ENCODE measurements at places on chromosomes 5 and 9. TPM values are rescaled to one million over a fixed set of nuclear protein-coding genes. Genes with fewer than 3 reads are reported as not detected.

Gene GLDC
- total RNA-seq, result not detected

Gene GABBR2
- total RNA-seq, result 0.38 TPM

Gene CORO2A
- total RNA-seq, result 0.60 TPM

Gene RABGAP1
- total RNA-seq, result 45.1 TPM

Gene TBC1D13
- 16.6 TPM for total RNA-seq

Gene ZBTB6
- 5.3 TPM for total RNA-seq

Gene LRRC70
- total RNA-seq, result 1.0 TPM

Gene CAPSL
- not detected for total RNA-seq

Gene OBP2B
- total RNA-seq, result not detected

Gene FSTL4
- not detected for total RNA-seq

Gene HCN1
- not detected for total RNA-seq

Gene ST6GALNAC4
- total RNA-seq, result 21.9 TPM

Gene NEUROG1
- not detected for total RNA-seq

Gene RNF224
- not detected for total RNA-seq

GRCh38 chr5:150596826-150597225 lies 43.6 kb upstream of the SYNPO start:
- no peak for DNase-seq

GRCh38 chr9:124726886-124727285 lies 44.2 kb downstream of the NR6A1 start:
- no peak for DNase-seq

- peak; percentile 96 for DNase-seq
Observed at GRCh38 chr5:151239237-151239861, 13.6 kb upstream of the GM2A start.

DNA sequence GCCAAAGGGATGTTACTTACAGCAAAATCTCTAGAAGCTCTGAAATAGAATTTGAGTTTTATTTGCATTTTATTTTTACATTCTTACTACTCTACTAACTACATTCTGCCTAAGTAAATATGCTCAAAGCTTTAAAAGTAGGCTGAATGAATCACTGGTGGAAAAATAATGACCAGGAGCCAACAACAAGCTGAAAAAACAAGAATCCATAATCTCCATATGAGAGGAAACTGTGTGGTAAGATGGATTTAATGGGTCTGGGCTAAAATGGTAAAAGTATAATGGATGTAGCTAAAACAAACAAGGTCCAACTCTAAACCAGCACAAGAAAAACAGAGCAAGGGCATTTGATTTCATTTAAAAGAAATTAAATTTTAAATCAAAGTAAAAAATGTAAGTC lies 525.8 kb upstream of the FTMT start:
- DNase-seq, result no peak

- DNase-seq, result no peak
Observed at GRCh38 chr9:28735738-28736342, 1162.6 kb upstream of the C9orf72 start.

DNA sequence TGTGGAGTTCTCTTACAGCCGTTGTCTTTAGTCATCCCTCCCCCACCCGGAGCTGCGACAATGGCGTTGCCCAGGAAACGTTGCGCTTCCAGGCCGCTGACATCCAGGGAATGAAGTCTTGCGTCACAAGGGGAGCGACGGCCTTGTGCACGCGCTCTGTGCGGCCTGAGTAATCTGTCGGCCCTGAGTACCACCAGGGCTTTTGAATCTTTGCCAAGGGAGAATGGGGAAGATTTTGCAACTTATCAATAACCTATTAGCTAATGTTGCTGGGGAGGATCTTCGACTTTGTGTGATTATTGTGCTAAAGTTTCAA lies at the start of gene SOX30:
SOX30 (minus strand) TSS at position 62 of the 316 bp plus-strand sequence. CDS start 360 bp downstream, outside the sequence.
- no peak for DNase-seq

DNA sequence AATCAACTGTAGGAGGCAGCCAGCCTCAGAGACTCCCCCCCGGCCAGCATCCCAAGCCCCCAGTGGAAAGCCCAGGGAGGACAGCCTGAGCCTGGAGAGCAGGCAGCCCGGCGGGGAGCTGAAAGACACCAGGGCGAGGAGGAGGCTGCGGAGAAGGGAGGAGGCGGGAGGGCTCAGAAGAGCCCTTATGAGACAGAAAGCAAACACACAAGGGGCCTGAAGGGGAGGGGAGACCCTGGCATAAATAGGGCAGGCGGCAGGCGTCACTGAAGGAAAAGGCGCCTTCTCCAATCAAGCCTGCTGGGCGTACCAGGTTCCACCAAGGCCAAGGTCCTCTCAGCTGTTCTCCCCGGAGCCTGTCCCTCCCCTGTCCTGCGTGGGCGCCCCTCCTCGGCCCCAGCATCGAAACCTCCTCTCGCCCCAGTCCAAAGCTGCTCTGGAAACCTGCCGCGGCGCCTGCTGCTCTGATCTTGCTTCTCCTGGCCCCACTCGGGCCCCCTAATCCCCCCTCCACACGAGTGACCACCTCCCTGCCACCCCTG lies 1.3 kb downstream of the SLC9A3 start:
- no peak for DNase-seq

DNA sequence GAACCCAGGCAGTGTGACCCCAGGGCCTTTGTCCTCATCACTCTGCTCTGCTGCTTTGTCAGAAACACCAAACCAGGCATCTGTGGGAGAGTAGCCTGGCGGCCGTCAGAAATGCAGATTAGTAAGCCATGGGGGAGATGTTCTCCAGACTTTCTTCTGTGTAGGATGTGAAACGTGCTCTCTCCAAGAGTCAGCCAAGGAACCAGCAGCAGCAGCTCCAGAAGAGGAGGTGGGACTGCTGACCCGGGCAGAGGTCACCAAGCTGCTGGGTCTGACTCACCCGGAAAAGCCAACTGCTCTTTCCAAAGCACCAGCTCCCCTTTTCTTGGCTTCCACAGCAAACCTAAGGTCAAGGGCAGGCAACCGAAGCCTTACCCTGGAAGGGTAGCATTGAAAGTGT lies 14.4 kb upstream of the ABLIM3 start:
- no peak for DNase-seq

GRCh38 chr9:77708064-77708815 lies 60.1 kb upstream of the GNA14 start:
- no peak for DNase-seq

DNA sequence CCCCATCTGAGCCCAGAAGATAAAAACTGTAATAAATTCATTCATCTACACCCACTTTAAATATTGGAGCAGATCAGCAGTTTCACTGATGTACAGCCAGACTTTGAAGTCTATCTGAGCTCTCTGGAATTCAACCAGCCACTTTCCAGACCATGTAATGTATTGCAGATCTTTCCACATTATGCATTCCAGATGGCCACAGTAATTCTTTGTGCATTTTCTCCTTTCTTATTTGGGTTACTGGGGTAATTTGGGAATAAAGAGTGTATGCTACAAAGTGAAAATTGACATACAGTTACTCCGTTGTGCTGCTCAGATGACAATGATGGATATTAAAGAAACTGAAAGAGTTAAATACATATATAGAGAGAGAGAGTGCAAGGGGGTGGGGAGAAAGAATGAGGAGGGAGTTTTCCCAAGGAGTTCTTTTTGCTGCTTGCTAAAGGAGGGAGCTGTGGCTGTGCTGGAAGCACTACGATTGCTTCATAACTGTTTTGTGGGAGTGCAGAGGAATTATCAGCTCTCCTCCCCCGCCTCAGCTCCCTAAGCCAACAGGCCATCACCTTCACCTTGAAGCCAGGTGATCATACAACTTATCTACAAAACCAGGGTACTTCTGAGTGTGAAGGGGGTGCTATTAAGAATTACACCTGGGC lies 152.8 kb downstream of the GAS1 start:
- no peak for DNase-seq

DNA sequence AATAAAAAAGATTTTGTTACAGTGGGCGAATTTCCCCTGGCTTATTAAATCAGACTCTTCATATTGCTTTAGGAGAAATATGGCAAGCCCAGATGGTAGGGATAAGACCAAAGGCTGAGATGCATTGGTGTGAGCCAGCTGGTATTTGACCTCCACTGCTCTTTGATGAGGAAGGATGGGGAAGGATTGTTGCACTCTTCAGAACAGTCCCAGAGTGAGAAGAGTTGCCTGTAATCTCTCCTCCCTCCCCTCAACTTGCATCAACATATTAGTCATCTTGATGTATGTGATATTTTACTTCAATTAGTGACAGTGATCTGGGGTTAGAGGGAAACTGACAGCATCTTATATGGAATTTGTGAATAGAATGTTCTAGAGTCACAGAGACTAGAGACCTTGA lies 136.6 kb downstream of the ADAMTS12 start:
- DNase-seq, result no peak

DNA sequence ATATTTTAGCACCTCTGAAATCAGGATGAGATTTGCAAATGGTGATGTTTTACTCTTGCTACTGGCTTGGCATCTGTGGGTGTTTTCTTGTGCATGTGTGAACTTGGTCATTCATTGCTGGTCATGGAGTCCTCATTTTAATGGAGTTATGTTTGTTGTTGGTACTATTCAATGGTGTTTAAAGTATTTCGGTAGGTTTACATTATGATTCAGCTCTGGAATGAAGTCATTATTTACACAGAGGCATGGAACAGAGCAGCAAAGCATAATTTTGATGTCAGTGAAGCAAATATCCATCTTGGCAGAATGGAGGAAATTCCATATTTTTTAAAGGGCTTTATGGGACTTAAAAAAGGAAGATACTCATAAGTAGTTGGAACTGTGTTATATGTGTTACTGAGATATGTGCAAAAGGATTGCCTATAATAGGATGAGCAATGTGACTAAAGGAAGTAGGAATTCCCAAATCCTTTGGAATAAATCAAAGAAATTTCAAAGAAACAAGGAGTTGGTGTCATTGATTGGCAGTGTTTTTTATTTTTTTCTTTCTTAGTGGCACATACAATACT lies 147.4 kb downstream of the ACTBL2 start:
- no peak for DNase-seq

DNA sequence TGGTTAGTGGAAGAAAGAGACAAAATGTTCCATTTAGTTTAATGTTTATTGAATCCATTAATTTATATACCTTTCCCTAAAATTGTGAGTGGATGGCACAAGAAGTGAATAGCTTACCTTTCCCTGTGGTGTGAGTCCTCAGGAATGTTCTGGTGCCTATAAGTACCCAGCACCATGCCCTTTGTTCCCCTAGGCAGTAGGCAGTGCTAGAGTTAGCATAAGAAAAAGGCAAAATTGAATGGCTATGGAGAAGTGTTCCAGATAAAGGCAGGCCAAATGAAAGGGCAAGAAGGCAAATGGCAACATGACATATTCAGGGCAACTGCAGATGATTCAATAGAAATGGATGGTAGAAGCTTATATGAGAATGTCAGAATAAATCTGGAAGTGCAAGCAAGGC lies 370.8 kb upstream of the PTGER4 start:
- no peak for DNase-seq

DNA sequence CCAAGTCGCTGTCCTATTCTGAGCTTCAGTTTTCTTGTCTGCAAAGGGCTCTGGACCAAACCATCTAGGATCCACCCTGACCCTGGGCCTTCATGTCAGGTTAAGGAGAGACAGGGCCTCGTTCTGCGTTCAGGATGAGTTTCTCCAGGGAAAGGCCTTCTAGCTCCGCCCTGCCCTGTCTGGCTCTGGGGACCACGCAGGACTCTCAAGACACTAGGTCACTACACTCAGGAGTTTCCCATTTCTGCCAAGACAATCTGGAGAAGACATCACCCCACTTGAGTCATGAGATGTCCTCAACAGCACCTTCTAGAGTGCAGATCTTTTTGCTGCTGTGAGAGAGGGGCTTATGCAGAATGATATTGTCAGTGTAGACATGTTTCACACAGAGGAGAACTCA lies 53.2 kb upstream of the KCNMB1 start:
- DNase-seq, result no peak

- no peak for DNase-seq
Observed at GRCh38 chr5:36740259-36740898, 134.0 kb downstream of the SLC1A3 start.

GRCh38 chr9:106953174-106953573 lies 90.2 kb downstream of the ZNF462 start:
- DNase-seq, result no peak

DNA sequence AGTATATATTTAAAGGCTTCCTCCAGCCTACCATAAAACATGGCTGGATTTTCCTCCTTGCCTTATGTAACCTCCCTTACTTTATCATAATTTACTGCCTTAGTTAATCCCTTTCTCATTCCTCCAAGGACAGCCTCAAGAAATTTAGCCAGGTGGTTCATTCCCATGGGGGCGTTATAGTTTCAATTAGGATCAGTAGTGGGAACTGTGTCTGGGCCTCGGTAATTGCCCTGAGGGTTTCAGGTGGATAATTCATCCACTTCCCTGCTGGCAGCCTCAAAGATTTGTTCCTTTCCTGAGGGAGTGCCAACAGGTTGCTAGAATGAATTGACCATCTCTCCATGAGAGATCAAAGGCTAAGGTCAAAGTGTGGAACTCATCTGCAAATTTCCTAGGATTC lies 4.3 kb upstream of the GM2A start:
- no peak for DNase-seq

DNA sequence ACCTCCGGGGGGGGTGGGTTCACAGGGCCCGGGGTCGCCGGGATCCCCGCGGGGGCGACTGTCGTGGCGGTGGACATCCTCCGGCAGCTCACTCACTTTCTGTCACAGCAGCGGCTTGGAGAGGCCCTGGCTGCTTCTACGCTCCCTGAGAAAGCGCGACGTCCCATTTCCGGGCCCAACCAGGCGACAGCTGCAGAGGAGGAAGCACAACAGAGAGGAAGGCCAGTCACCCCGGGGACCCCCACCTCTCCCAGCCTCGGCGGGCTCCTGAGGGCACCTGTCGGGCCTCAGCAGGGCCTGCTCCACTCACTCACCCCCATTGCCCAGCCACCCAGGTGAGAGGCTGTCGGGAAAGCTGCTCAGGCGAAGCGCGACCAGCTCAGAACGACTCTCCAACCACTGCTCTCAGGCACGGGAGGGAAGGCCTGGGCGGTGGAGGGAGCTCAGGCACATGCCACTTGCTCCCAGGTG lies 14.4 kb downstream of the BRD3 start:
- peak; percentile 50 for DNase-seq

DNA sequence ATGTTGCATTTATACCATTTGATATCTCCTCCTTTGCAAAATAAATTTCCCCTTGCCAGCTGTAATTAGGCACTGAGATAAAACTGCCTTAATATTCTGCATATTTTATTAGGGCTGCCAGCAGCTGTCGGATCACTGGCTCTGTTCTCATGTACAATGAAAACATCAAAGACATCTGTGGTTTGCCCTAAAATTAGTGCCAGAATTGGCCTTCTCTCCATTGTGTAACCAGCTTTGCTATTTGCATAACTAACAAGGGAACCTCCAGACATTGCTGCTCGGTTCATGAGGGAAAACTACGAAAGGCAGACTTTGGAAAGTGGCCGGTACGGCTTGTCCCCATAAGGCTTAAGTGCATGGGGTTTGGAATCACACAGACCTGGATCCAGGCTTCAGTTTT lies 45.5 kb upstream of the KIF2A start:
- no peak for DNase-seq

Data from Right ventricle myocardium inferior (tissue), 1 donor.